ENCODE measurements at places on chromosomes 4 and X.

DNA sequence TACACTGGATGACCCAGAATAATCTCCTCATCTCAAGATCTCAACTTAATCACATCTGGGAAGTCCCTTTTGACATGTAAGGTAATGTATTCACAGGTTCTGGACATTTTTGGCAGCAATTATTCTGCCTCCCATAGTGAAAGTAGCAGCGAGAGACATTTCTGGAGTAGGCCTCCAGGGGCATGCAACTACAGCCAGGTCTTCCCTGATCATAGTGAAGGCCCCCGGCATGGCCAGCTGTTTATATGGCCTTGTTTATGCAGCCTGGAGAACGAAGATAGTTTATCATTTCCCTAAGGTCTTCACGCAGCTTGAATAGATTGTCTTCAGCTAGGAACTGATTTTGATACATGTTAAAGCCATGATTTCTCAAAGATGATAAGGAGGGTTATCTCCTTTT, 139.9 kb downstream of the RNF150 start:
- no peak for DNase-seq

- DNase-seq, result no peak
Measured at GRCh38 chrX:66193821-66194220, 29.8 kb downstream of the HEPH start.

DNA sequence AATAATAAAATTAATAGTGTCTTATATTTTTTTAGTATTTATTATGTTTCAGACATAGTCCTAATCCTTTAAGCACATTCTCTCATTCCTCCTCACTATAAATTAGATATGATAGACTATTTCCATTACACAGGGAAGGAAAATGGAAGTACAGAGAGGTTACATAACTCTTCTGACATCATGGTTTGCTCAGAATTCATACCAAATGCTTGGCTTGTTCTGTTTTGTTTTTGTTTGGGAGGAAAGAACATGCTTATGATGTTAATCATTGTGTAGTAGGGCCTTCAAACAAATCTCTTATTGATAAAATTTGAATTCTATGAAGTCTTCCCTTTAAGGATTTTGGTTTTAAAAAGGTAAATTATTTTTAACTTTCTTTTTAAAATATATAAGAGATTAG, 59.5 kb downstream of the RXFP1 start:
- no peak for DNase-seq

DNA sequence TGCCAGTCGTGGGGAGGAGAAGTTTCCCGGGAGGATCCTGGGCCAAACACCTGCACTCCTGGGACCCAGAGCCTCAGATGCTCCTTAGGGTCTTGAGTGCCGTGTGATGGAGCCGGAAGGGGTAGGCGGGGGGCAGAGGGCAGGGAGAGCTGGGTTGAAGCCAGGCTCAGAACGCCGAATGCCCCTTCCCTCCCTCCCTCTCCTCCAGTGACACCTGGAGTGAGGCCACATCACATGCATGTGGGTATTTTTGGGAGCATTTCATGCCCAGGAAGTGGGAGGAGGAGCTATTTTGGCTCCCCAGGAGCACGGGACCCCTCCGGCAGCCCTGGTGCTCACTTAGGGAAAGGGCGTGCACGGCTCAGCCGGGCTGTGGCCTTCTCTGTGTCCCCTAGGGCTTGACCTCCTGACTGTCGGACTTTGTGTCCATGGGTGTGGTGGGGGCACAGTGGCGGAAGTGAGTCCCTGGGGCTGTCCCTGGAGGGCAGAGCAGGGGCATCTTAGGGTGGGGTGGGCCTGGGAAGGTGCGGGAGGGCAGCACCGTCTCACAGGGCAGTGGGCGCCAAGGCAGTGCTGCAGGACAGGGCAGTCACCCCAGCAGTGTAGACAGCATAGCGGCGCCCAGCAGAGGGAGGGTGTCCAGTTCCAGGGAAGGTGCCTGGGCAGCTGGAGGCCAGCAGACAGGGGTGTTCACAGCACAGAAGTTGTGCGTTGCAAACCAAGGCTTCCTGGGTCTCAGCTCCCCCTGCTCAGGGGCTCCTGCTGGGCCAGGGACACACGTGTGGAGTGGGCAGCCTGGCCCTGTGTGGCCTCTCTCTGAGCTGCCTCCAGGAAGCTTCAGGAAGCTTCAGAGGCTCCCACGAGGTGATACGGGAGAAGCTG, 4.9 kb upstream of the CPLX1 start:
- DNase-seq, result no peak

DNA sequence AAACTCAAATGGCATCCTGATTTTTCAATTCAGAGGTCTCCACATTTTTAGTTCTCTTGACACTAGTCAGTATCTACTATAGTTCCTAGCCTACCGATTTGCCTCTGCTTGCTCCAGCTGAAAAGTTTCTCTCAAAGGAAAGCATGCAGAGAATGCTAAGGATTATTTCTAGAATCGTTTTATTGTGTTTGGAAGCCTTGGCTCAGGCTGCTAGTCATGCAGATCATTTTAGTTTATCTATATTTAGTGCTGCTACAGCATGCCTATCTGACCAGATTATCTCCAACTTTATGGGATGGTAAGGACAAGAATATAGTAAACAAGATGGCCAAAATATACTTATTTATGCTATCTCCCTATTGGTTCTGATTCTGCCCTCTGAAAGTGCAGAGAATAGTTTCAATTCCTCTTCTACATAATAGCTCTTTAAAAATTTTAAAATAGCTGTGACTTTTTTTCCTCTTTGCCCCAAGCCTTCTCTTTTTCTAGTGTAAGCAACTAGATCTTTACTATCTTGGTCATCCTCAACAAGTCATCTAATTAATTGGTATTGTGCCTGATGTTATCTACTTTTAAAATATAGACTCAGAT, 15.7 kb upstream of the DRP2 start:
- no peak for DNase-seq

DNA sequence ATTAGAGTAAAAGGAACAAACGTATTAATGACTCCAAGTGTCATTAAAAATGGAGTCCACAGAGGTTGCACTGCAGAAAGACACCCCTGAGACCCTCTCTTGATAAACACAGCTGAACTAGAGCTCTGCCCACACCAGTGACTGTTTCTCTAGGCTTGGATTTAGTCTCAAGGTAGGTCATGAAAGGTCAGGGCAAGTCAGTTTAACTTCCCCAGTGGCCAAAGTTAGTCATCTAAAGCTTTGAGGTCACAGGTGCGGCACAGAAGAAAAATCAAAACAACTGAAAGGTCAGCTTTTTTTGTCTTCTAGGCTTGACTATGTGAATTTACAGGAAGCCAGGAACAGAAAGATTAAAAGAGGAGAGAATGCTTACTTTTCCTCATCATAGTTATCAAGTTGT, 749.6 kb downstream of the RAB28 start:
- no peak for DNase-seq

DNA sequence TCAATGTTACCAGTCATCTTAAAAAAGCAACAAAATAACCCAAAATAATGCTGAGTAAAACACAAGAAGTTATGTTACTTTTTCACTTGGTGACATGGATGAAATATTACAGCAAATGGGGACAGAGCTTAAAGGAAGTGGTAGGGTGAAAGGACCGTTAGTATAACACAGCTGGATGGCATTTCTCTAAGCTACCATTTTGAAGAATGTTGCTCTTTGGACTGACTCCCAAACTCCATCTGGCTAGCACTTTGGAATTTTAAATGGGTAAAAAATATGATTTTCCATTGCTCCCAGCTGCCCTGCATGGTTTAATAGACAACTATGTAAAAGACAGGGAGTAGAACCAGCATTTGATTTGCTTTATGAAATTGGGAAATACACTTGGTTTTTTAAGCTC, 27.6 kb downstream of the CLCN5 start:
- DNase-seq, result no peak

GRCh38 chr4:15894921-15895916, 43.3 kb downstream of the FGFBP1 start:
- no peak for DNase-seq

DNA sequence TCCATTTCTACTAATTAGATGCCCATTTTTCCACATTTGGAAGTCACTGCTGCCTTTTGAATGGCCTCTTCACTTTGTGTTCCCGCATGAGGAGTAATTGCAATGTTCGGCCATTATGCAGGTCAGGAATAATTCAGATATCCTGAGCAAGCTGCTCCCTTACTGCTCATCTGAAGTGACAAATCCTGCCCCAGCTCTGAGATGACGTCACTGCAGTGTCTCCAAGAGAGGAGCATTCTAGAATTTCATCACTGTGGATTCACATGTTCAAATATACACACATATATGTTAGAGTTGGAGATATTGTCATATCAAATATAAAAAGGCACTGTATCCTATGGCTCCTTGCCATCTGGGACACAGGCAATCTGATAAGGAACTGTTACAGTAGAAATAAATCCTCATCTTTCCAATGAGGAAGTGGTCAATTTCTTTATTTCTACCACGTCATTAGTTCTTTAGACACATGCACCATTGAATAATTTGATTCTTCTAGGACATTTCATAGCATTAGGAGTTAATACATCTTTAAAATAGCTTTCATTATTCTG, 706.9 kb upstream of the TENM3 start:
- no peak for DNase-seq

DNA sequence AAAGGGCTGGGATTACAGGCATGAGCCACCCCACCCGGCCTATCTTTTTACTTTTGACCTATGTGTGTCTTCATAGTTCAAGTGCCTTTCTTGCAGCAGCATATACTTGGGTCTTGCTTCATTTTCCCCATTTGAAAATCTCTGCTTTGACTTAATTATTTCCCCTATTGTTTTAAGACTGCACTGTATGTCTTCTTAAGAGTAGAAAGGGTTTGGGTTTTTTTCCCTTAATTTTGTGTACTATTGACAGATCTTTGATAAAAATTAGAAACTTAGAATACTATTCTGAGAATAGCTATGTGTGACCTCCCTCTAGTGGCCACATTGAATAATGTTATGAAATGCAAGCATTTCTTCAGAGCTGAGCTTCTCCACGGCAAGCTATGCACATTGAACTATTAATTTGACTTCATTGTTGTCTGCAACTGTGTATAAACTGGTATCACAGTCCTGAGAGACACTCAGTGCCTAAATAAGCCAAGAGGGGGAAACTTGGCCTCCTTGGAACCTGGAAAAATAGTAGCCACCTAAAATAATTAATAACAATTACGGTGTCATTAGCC, 8.7 kb upstream of the SLC25A4 start:
- peak; percentile 22 for DNase-seq

GRCh38 chr4:78156520-78156919, 99.4 kb downstream of the FRAS1 start:
- no peak for DNase-seq

- DNase-seq, result no peak
Measured at GRCh38 chr4:6443035-6444023, 29.1 kb downstream of the PPP2R2C start.

- DNase-seq, result no peak
Measured at GRCh38 chr4:110878413-110878812, 255.5 kb upstream of the PITX2 start.

DNA sequence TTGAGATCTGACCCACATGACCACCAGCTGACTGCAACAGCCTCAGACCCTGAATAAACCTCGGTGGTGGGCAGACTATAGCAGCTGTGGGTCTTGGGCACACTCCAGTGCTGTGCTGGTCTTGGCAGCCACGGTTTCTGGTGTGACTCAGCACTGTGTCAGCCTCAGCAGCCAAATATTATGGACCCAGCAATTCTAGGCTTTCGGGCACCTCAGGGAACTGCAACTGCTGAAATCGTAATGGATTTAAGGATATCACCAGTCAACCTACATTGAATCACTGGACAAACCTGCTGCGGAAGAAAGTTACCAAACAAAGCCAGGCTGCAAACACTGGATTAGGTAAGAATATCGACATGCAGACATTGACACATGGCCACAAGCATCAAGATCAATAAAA, 10.5 kb upstream of the UBE2NL start:
- no peak for DNase-seq

DNA sequence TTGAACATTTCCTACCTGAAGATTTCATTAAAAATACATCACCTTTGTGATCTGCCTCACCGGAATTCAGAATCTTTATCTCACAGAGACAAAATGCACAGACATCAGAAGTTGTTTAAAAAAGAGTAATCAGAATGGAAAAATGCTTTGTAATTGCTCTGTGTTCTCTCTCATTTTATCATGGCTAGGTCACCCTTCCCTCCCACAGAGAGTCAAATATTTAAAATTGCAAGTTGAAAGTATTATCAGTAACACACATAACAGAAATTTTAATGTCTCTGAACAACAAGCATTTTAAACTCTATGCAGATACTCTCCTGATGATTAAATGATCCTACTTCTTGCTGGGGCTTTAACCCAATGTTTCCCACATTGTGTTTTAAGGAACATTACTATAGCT, 362.0 kb downstream of the CBLL2 start:
- DNase-seq, result no peak

DNA sequence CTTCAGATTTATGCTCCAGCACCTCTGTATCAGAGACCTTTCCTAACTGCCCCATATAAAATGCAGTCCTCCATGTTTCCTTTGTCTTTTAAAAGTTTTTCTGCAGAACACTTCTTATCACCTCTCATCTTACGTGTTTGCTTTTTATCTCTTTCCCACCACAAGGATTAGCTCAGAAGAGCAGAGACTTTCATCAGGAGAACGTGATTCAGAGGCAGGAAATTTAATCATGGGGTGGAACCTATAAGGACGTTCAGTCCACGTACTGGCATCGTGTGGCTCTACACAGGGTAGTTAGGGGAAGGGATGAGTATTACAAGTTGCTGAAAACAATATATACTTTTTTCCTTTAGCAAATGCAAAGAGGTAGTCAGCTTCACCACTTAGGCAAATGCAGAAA, 98.7 kb downstream of the SORBS2 start:
- DNase-seq, result no peak

- DNase-seq, result no peak
Measured at GRCh38 chrX:53290441-53291041, 9.2 kb upstream of the IQSEC2 start.

- no peak for DNase-seq
Measured at GRCh38 chr4:25938787-25939186, 24.8 kb downstream of the SMIM20 start.

DNA sequence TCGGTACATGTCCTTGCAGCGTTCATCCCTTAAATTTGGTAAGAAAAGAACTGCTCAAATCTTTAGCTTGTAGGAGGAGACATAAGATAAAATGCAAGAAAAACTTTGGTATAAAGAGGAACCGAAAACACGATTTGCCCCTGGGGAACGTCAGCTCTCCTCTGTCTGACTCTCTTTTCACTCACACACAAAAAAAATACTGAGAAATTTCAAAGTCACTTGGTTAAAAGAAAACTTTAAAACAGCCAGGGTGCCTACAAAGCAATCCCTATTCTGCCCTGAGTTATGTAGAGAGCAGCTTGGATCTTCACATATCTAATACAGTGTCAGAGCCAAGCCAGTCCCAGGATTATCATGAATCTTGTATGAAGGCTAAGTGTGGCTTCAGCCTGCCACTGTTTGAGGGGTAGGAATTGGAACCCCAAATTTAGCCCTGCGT, 248.5 kb upstream of the CXXC4 start:
- no peak for DNase-seq

GRCh38 chrX:78650906-78651437, 8.2 kb downstream of the RTL3 start:
- no peak for DNase-seq
